Esophagus muscularis mucosa (tissue), 4 donors: ENCODE measurements at places on chromosomes 3 and 15. TPM values are rescaled to one million over a fixed set of nuclear protein-coding genes. Genes with fewer than 3 reads are reported as not detected.

CLDN11 gene
- total RNA-seq: 3.0 TPM

DZIP1L gene
- 15.8 TPM for total RNA-seq

SLC27A2 gene
- total RNA-seq: not detected

ST3GAL6 gene
- total RNA-seq: 3.8 TPM

CASR gene
- under 0.01 TPM for total RNA-seq

KBTBD12 gene
- 4.5 TPM for total RNA-seq

GPR15 gene
- total RNA-seq: not detected

SMAD3 gene
- total RNA-seq: 32.3 TPM

KBTBD13 gene
- 0.17 TPM for total RNA-seq

POTEB3 gene
- total RNA-seq: not detected
